ENCODE measurements at places on chromosomes 16 and 17.

DNA sequence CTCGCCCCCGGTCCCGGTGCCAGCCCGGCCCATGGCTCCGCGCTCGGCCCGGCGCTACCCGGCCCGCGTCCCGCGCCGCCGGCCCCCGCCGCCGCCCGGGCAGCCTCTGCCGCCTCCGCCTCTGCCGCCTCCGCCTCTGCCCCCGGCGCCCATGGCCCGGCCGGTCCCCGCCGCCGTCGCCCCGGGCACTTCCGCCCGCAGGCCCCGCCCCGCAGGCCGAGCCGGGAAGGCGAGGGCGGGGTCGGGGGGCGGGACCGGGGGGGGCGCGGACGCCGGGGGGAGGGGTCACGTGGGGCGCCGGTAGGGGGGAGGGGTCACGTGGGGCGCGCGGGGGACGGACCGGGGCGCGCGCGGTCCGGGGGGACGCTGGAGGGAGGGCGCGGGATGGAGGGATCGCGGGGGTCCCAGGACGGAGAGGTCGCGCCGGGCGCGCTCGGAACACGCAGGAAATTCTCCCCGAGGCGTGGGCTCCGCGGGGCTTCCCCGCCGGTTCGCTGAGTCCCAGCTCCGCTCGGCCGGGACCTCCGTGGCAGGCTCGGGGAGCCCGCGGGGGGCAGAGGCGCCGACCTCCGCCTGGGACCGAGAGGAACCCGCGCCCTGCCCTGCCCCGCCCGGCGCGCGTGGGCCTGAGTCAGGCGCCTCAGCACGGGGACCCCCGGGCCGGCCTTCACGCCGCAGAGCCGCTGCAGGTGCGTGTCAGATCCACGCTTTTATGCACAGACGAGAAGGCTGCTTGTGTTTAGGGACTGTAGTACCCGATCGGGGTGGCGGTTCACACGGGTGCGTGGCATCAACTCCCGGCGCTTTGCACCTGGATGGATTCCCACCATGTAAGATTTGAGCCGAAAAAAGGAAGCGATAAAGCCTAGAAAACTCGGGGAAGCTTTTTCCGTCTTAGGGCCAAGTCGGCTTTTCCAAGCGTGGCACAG is at the start of gene PGAP6:
Gene PGAP6, minus strand, starts transcription at position 190 of the 929 bp plus-strand sequence. Its CDS starts 157 bp downstream, at position 33.
- peak; percentile 35 for DNase-seq

DNA sequence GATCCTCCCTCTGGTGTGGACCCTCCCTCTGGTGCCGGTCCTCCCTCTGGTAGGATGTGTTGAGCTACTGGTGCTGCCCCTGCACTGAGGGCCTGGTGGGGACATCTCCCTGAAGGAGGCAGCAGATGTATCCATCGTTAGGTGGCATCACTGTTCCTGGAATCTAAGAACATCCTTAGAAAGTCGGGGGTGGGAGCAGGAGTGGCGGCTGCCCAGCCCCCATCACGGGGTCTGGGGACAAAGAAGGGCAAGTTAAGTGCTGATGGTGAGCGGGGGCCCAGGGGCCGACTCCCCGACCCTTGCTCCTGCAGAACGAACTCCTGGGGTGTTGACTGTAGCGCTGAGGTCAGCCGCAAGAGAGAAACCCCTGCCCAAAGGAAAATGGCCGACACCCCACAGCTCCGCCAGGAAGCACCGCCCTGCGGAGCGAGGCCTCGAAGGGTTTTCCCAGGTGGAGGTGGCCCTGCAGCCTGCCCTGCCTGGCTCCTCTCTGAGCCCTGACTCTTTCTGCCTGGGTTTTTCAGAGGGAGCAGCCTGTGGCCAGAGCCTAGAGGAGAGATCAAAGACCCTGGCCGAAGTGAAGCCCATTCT is 5.5 kb downstream of the CTU2 start:
- no peak for DNase-seq

GRCh38 chr16:87076950-87077749 is 240.0 kb downstream of the C16orf95 start:
- DNase-seq = peak; percentile 56

DNA sequence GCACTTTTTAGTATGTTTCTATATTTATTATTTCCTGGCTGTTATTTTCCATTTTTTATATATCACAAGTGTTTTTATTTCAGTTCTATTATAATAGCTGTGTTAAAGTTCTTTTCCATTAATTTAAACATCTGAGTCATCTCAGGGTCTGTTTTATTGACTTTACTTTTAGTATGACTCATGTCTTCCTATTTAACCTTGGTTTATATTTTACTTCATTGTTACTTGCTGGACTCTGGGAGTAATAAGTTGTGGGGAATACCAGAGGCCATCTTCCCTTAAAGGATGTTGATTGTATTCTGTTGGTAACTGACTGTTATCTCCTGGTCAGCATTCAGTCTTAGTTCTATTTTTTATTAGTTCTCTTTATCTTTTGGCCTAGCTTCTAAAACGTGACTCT is 1508.2 kb downstream of the CDH11 start:
- DNase-seq = peak; percentile 26

DNA sequence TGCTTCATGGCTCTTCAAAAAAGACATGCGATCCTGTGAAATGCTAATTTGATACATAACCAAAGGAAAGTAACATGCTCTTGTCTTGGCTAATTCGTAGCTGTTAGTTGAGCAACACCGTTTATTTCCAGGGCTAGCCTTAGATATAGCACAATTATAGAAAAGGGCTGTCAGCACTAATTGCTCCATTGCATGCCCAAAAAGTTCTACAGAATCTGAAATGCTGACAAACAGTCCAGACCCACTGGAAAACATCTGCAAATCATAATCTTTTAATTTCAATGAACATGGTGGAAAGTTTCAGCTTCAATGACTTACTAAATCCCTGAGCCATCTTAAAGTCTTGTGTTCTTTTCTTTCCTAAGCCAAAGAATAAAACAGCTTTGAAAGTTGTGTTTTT is 42.9 kb upstream of the NUDT7 start:
- DNase-seq = no peak

Measured in NCI-H226 (cell line).